ENCODE measurements at places on chromosomes 16 and 17.

- DNase-seq, result no peak
Measured at GRCh38 chr17:44084131-44084538, 13.6 kb downstream of the G6PC3 start.

DNA sequence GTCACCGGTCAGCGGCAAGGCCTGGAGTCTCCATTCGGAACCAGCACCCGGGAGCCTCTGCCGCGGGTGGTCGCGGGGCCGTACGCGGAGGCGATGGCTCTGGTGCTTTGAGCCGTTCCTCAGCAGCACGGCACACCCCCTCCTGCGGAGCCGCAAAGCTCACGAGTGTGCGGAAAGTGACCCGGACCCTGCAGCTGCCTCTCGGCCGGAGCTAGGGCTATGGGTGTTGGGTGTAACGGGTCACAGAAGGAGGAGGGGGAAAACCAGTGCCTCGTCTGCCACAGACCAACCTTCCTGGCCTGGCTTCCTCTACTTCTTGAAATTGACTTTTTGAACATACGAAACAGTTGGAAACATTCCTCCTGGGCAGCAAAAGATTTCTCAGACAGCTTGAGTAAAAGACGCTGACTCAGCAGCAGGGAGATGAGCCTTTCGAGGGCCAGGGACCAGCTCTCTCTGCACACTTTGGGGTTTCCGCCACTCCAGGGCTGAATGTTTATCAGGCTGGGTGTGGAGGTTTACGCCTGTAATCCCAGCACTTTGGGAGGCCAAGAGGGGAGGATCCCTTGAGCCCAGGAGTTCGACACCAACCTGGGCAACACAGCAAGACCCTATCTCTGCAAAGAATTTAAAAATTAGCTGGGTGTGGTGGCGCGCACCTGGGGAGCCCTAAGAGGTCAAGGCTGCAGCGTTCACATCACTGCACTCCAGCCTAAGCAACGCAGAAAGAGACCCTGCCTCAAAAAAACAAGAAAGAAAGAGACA is 26.4 kb upstream of the PITPNA start:
- DNase-seq, result no peak

DNA sequence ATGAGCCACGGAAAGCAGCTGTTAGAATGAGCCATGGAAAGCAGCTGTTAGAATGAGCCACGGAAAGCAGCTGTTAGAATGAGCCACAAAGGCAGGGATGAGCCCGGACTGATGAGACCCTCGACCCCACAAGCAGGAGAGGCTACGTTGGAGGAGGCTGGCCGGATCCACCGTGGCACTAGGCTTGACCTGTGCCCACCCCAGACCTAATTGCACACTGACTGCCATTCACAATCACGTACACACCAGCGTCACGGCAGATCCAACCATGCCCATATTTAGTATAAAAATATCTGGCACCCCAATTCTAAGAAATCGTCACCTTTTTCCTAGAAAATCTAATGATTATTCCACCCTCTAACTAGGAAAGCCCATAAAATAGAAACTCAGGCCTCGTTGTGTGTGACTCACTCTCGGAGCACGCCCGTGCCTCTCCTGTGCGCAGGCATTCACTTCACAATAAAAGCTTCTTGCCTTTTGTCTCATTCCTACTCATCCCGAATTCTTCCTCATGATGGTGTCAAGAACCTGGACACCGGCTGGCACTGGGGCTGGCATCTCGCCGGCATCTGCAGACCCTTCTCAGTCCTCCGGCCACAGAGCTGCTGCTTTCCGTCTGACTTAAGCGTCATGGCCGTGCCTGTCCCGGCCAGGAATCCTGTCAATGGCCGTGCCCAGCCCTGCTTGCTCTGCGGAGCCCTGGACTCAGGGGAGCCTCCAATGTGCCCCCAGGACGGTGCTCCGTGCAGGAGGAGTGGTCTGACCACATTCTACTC is 5.5 kb upstream of the SECTM1 start:
- DNase-seq, result peak; percentile 72

GRCh38 chr17:49484588-49484987 is 10.5 kb upstream of the NGFR start:
- DNase-seq, result no peak

DNA sequence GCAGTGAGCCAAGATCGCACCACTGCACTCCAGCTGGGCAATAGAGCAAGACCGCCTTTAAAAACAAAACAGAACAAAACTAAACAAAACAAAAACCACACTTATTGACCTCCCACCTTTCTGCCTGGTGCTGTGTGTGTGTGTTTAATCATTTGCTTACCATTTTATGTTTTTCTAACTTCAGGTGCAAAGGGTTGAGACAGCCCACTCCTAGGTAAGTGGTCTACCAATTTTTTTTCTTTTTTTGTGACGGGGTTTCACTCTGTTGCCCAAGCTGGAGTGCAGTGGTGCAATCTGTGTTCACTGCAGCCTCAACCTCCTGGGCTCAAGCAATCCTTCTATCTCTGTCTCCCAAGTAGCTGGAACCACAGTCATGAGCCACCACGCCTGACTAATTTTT is 65.8 kb downstream of the SALL1 start:
- no peak for DNase-seq

DNA sequence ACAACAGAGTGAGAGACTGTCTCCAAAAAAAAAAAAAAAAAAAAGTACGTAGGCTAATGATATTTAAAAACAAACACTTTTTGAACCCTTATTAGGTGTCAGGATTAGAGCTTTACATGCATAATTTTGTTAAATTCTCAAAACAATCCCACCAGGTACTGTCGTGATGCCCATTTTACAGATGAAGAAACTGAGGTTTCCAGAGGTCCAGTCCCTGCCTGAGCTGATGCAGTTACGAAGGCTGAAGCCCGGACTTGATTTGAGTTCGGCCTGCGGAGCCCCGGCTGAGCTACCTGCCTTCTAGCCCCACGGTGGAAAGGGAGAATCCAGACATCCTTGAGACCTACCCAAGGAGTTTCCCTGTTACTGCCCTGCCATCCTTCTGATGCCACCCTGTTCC is 137.5 kb upstream of the EEF2KMT start:
- DNase-seq, result no peak

GRCh38 chr17:64115822-64116534 is 14.0 kb downstream of the ERN1 start:
- DNase-seq, result no peak

DNA sequence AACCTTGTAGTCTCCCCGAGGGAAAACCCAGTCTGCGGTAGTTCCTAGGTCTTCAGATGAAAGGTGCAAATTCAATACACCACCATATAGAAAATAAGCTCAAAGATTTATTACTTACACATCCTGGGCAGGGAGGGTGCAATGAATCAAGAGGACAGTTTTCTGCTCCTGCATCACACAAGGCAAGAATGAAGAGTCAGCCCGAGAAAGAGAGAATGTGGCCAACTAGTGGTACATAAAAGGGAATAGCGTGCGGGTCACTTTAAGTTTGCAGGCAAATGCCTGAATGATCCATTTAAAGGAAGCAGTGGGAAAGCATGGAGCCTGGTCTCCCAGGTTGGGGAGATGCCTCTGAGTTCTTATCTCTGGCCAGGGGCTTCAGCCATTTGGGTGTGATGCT is 403.4 kb downstream of the GRIN2A start:
- no peak for DNase-seq

Data from HCT116 (cell line).